Activated T-helper 1 cell treated with anti-CD3 and anti-CD28 coated beads, Interleukin-2, amount 50 U/mL, for 16 hours (primary cell): ENCODE measurements at places on chromosomes 7 and 10.
A peak's percentile ranks its signal among the peaks of the same experiment; 100 is the strongest.

DNA sequence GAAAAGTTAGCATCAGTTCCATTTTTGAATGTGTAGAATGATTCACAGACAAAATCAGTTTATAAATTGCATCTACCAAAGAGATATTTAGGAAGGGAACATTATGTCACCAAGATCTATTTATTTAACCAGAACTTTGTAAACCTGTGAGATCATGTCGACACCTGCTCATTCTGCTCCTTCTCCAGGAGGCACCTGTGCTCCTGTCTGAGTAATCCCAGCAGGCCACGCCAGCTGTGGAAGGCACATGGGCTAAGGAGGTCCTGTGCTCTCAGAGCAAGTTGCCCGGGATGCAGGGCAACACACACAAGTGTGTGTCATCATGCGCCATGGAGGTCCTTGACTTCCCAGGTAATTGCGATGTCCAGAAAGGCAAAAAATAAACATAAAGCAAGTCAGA is 45.5 kb upstream of the ADARB2 start:
- DNase-seq = no peak

- DNase-seq = no peak
These were observed 51.2 kb downstream of the DPCD start for GRCh38 chr10:101639141-101639900.

DNA sequence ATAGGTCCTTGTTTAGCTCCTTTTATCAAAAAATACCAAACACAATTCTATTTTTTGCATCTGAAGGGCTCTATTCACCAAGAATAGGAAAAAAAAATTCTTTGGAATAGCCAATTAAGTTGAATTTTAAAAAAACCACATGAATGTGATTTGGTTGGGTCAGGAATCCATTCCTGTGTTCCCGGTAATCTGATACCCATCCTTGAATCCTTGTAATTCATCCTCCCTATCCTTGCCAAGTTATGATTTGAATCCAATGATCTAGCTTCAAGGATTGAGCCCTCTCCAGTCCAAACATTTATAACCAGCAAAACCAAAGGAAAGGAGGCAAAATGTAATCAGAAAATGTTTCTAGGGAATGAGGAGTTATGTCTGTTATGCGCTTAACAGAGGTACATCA is 86.6 kb downstream of the CFAP58 start:
- DNase-seq = no peak

DNA sequence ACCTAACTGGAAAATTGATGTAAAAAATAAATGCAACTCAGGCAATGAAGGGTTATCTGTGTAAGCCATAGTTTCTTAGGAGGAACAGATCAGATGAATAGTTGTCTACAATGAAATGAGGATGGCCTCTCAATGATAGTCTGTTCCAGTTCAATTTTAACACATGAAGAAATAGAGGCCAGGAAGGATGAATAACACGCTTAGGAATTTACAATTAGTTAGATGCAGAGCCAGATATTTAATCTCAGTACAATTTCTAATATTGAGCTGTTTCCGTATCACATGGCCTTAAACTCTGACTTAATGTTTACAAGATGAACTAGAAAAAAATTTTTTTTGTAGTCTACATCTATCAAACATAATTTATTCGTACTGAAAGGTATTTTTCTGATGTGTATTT is 176.6 kb downstream of the GALNT11 start:
- DNase-seq = no peak

DNA sequence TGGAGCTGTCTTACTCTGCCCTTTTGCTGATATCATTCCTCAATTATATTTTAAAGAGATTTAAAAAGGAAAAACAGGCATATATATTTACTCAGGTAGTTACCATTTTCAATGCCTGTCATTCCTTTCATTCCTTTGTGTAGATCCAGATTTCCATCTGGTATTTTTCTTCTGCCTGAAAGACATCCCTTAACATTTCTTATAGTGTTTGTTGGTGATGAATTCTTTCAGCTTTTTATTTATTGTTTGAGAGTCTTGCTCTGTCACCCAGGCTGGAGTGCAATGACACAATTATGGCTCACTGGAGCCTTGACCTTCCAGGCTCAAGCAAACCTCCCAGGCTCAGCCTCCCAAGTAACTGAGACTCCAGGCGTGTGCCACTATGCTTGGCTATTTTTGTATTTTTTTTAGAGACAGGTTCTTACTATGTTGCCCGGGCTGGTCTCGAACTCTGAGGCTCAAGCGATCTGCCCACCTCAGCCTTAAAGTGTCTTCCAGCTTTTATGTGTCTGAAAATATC is 5.6 kb upstream of the POM121 start:
- no peak for DNase-seq

- no peak for DNase-seq
These were observed 1.3 kb downstream of the NAMPT start for GRCh38 chr7:106283501-106283830.

DNA sequence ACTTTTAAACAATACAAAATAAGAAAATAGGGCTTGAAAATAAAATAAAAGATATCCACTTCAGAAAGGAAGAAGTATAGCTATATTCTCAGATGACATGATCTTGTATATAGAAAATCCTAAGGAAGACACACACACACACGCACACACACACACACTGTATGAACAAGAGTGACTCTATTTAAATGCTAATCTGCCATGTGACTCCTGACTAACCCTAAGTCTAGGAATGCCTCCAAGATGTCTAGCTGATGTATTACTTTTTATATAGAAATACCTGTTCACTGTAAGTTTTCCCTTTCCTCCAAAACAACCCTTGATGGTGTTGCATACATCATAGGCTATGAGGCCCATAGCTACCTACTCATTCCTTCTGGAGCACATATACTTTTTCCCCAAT is 173.1 kb upstream of the LRRTM3 start:
- DNase-seq = no peak

GRCh38 chr7:2873686-2874551 is 29.8 kb upstream of the GNA12 start:
- DNase-seq = no peak

DNA sequence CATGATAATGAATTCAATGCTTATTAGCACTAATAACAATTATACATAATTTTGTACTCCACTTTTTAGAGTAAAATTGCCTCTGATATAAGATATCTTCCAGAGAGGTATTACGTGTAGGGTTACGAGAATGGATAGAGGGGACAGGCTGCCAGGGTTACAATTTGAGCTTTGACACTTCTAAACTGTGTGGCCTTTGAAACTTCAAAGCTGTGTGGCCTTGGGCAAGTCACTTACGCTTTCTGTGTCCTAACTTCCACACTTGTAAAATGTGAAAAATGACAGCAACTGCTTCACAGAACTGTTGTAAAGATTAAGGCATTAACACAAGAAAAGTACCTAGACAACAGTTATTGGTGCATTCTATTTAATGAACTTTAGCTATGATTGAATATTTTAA is 259.5 kb upstream of the SLC26A5 start:
- DNase-seq = no peak

DNA sequence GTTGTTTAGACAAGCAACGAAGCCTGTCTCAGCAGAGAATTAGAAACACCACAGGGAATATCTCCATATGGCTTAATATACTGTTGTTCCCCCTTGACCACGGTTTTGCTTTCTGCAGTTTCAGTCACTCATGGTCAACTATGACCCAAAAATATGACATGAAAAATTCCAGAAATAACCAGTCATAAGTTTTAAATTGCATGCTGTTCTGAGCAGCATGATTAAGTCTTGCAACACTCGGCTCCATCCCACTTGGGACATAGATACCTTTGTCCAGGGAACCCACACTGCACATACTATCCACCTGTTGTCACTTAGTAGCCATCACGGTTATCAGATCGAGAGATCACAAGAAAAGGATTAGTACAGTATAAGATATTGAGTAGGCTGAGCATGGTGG is 60.7 kb upstream of the FOXK1 start:
- DNase-seq = no peak

- peak; percentile 12 for DNase-seq
These were observed 118.2 kb downstream of the CDK6 start for GRCh38 chr7:92717993-92718716.

DNA sequence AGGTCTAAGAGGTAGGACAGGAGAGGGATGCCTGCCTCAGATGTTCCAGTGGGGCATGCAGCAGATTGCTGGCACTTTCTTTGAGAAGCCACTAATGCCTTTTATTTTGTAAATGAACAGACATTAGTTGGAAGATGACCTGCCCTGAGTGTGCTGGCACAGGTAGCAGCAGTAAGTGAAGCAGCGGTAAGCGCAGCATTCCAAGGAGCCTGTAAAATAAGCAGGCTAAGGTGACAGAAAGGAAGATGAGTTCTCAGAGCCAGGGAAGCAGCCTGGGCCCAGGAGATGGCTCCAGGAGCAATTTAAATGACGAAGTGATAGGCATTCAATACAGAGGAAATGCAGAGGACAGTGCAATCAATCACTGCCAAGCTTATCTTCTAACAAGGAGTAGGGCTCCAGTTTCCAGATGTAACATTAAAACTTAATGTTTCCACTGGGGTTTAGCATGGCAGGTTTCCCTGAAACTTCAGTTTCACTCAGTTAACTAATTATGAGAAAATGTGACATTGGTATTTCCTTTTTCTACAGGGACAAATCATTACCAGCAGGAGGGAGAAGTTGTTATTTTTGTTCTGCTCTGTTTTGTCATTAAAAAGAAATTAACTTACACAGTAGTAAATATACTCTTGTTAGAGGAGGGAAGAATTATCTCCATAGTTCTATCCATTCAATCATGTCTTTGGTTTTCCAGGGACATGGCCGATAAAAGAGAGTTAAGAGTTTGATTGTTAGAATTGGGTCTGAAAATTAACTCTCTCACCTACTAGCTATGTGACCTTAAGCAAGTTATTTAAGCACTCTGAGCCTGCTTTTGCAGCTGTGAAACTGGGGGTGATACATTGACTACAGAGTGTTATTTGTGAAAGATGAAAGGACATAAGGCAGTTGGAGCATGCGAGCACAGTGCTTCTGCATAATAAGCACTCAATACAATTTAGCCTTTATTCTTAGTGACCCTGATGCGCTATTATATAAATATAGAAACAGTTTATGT is 96.6 kb upstream of the PTN start:
- DNase-seq = no peak

- no peak for DNase-seq
These were observed 86.2 kb downstream of the HIBADH start for GRCh38 chr7:27576360-27576944.

DNA sequence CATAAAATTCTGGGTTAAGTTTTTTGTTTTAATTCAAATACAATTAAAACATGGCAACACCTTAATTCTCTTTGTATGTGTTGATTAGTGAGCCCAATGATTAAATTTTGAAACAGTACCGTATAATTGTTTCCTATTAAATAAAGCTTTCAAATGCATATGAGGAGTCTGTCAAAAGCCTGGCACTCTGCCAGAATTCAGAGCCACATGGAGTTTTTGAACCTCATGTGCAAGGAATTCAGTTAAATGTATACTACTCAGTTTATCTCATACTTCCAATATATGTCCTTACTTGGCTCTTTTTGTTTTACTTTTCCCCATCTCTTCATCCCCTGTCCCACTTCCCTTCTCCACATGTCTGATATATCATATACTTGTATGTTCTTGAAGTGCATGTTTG is 165.6 kb upstream of the FAM3C start:
- no peak for DNase-seq

- DNase-seq = no peak
These were observed 593 bp upstream of the CUX1 start for GRCh38 chr7:101816595-101817470.

DNA sequence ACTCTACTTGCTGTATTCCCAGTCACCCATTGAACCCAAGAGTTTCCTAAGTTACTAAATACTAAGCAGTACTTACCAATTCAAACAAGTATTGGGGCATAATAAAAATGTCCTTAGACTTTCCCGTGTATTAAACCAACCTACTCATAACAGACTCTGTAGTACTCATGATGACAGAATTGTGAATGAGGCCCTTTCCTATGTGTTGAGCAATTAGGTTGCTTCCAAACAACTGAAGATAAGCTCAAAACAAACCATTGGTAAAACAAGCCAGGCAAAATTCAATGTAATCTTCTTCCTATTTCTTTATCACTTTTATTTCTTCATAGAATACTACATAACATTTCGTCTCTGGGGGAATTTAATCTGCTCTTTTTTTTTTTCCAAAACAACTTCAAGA is 106.5 kb upstream of the ANK3 start:
- no peak for DNase-seq

DNA sequence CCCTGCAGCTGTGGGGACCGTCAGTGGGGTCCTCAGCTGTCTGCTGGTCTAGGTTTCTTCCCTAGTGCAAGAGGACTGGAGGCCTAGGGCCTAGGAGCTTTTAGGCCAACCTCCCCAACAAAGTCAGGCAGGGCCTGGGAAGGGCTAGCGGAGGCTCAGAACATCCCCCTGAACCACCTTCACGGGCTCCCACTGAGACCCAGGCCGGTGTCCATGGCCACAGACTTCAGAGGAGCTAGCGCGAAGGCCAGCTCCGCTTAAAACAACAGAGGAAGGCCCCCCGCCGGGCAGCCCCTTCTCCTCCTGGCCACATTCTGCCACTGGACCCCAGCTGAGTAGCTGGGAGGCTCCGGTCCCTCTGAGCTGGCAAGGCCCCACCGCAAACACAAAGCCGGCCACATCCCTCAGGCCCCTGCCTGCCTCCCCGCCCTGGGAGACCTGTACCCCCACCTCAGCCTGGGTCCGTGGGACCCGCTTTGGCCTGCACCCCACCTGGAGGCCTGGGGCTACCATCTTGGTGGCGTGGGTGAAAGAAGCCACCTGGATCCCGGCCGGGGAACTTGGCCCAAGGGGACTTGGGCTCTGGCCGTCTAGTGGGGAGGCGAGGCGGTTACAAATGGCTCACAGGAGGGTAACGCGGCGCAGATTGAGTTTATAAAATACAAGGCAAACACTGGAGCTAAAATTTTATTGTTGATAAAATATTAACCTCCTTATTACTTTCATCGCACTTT is 5.4 kb upstream of the UNCX start:
- DNase-seq = no peak

GRCh38 chr7:158557441-158557755 is 30.2 kb downstream of the PTPRN2 start:
- no peak for DNase-seq
